ENCODE measurements at places on chromosomes 16 and 17.

DNA sequence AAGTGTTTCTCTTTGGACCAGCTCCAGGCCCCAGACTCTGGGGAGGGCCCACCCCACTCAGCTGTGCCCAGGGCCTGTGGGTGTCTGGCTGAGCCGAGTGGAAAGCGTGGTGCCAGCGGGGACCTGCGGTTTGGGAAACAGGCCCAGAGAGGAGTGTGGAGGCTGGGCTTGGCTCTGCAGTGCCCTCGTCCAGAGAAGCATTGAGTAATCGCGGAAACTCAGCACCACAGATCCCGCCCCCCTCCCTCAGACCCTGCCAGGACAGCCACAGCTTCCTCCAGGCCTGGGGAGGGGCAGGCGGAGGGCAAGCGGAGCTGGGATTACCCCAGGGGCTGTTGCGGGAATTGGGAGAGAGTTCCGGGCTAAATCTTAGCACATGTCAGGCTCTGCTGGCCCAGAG, 14.6 kb upstream of the PITPNA start:
- no peak for DNase-seq

GRCh38 chr16:7513429-7513828, 180.8 kb downstream of the RBFOX1 start:
- no peak for DNase-seq

DNA sequence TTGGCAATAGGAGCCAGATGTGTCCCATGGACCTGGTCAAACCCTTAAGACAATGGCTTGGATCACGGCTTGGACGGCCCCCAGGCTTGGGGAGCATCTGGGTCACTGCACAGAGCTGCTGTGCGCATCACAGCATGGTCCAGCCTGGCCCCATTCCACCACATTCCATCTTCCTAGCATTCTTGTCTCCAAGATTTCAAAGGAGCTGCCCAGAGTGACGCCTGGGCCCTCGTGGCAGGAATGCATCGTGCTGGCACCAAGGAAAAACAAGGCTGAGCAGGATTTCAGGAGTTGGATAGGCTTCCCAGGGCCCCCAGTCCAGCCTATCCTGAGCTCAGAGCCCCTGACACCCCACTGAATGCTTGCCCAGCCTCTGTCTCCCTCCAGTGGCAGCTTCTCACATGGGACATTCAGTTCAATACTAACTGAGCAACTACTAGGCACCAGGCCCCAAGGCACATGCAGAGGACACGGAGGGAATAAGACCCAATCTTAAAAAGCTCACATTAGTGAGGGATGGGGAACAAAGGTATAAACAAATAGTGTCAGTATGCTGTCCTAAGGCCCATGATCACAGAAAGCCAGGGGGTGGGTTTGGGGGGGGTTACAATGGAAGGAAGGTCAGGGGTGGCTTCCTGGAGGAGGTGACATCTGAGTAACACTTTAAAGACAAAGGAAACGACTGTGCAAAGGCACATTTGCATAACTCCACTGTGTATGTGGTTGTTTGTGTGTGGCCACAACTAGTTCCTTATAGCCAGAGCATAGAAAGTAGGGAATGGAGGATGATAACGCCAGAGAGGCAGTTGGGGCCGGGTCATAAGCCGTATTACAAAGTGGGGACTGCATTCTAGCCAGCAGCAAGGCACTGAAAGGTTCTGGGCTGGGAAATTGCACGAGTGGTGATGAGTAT, 34.1 kb downstream of the TK2 start:
- no peak for DNase-seq

- peak; percentile 84 for DNase-seq
These were observed at the start of gene DBF4B for GRCh38 chr17:44708401-44709263. Gene DBF4B (plus strand): TSS chr17:44708665. CDS start chr17:44708821, 156 bp downstream.

DNA sequence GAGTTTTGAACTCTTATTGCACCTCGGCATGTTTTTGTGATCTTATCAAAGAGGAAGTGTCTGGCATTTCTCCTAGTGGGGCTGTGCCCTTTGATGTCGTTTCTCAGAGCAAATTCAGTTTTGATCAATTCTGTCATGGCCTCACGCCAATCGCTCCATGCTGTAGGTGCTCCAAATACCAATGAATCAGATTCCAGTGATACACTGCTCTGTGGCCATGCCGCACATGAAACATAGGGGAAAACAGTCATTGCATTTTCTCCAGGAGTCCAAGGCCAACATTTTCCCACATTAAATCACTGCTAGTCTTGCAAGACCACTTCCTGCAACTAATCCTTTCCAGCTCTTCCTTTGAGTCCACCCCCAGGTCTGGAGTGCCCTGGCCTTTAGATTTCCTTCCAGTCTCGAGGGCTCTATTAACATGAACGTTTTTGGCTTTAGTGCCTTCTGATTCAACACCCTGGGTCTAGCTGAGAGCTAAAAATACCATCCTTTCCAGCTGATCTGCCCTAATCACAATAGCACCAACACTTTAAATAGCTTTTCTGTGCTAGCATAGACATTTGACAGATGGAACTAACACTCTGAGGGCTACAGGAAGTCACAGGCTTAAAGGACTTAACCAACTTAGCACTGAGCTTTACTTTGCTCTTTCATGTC, 18.2 kb upstream of the RASL10B start:
- no peak for DNase-seq

DNA sequence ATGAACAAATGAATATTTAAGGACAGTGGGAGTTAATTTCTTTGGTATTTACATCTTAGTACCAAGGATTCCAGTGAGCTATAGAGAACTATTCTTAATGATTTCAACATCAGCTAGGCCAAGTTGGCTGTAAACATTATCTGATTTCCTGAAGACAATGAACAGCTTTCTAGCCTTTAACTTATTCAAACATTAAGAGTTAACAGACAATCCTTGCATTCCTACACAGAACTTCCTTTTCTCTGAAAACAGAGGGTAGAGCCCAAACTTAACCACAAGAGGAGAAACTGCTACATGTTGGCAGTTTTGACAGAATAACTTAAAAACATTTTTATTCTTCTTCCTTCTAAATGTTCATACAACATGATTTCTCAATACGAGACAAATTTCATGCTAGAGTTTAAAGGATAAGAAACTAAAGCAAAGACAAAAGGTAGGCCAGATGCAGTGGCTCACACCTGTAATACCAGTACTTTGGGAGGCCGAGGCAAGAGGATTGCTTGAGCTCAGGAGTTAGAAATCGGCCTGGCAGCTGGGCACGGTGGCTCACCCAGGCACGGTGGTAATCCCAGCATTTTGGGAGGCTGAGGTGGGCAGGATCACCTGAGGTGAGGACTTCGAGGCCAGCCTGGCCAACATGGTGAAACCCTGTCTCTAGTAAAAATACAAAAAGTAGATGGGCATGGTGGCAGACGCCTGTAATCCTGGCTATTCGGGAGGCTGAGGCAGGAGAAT, 4.4 kb downstream of the CRLF3 start:
- DNase-seq: no peak

DNA sequence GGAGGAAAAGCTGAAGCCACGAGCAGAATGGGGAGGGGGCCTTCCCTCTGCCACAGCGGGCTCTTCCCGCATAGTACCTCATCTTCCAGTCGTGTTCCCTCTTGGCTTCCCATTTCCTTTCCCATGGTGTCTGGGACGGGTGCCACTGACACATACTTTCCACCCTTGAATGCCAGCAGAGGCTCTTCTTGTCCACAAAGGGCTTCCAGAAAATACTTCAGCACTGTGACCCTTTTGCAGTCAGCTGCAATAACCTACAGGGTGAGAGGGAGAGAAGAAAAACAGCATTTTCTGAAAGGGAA, 30.7 kb downstream of the HIC1 start:
- DNase-seq: no peak

DNA sequence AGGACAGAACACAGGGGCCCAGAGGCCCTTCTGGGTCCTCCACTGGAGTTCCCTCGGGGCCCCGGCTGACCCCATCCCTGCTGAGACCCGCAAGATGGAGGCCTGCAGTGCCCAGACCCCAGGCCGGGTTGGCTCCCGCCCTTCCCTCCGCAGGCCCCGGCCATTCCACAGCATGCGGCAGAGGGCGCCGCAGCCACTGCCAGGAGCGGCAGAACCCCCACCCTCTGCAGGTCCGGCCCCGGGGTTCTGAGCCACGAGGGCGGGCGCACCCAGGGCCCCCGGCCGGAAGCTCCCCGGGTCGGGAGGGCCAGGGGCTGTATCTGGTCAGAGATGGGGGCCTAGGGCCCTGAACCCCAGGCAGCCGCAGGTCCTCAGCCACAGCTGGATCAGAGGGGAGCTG, 2.4 kb upstream of the PERCC1 start:
- DNase-seq: peak; percentile 40

- no peak for DNase-seq
These were observed 104.7 kb upstream of the CDH5 start for GRCh38 chr16:66261826-66262225.

DNA sequence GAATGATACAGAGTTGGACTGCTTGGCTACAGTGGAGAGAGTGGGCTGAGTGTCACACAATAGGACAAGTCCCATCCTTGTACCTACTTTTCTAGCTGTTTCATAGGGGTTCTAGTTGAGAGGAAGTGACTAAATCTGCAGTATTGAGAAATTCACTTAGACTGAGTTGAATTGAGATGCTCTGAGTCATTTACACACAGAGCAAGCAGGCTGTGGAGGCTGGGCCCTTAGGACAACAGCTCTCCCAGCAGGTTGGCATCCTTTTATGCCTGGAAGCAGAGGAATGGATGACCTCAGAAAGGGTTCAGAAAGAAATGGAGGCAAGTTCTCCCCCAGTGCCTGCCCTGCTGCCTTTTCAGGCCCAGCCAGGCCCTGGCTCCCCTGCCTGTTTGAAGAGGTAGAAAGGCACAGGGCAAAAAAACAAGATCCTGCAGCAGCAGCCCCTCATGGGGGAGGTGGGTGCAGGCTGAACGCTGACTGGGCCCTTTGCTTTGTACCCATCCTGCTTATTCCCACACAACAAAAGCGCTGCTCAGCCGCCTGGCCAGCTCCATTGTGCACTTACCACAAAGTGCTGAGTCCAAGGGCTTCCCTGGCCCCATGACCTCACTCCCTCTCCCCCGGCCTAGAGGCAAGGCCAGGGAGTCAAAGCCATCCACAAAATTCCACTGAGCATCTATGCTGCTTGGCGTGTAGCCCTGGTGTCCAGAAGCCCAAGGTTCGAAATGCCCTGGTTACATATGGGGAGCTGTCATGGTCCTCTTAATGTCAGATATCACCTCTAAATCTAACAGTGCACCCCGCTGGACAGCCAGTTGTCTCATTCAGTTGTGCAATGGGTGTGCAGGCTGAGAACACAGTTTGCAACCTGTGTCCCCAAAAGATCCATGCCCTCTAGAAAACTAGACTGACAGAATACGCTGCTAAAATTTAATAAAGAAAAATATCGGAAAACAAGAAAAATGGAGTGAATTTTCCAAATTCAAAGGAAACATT, 5.4 kb upstream of the CRYBA1 start:
- no peak for DNase-seq

GRCh38 chr17:79835470-79835899, 3.8 kb downstream of the CBX4 start:
- DNase-seq: no peak

GRCh38 chr17:78356101-78356713, 3.7 kb downstream of the SOCS3 start:
- DNase-seq: peak; percentile 78

- DNase-seq: no peak
These were observed 155.8 kb downstream of the CYB561 start for GRCh38 chr17:63290351-63290750.

- no peak for DNase-seq
These were observed 1.9 kb upstream of the TBC1D10B start for GRCh38 chr16:30372038-30372712.

GRCh38 chr16:48161906-48162305, 6.1 kb upstream of the ABCC12 start:
- no peak for DNase-seq

- DNase-seq: no peak
These were observed 4.6 kb upstream of the GAN start for GRCh38 chr16:81310045-81310644.

DNA sequence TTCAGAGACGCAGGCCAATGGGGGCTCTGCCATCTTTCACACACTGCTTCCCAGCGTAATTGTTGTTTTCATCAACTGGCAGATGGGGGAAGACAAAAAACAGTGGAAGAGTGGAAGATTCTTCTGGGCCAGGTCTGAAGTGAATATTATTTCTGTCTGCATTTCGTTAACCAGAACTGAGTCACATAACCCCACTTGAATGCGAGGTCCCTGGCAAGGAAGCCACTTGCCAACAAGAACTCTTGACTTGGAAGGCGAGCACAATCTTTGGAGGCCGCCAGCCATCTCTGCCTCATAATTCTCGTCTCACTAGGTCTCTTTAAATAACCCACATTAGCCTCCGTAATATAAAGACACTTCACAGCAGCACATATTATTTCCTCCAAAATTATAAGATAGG, 75.4 kb downstream of the CYB561 start:
- DNase-seq: no peak

DNA sequence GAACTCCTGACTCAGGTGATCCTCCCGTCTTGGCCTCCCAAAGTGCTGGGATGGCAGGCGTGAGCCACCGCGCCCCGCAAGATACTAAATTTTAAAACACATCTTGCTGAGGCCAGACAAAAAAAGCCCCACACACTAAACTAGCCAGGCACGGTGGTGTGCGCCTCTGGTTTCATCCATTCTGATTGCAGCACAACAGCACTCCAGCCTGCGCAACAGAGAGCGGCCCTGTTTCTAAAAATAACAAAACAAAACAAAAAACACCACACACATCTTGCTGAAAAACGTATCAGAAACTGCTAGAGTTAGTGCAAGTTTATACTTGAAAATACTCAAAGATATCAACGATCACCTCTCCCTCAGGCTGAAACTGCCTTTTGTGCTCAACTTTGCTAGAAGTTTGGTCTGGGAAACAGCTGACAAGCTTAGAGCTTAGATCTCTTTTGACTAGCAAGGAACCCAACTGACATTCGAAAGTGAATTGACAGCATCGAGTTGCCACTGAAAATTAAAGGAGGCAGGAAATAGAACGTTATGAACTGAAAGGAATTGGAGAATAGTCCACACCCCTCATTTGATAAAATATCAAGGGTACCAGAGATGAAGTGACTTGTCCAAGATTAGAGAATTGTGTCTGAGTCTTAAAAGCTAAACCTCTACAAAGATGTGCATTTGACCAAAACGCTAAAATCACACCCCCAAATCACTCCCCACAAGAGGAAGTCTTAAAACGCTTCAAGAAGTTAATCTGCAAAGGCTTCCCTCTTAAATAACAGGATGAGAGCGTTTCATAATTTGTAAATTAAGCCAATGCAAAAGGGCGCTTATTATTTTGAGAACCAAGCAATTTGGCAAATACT, 908 bp downstream of the COG4 start:
- no peak for DNase-seq

DNA sequence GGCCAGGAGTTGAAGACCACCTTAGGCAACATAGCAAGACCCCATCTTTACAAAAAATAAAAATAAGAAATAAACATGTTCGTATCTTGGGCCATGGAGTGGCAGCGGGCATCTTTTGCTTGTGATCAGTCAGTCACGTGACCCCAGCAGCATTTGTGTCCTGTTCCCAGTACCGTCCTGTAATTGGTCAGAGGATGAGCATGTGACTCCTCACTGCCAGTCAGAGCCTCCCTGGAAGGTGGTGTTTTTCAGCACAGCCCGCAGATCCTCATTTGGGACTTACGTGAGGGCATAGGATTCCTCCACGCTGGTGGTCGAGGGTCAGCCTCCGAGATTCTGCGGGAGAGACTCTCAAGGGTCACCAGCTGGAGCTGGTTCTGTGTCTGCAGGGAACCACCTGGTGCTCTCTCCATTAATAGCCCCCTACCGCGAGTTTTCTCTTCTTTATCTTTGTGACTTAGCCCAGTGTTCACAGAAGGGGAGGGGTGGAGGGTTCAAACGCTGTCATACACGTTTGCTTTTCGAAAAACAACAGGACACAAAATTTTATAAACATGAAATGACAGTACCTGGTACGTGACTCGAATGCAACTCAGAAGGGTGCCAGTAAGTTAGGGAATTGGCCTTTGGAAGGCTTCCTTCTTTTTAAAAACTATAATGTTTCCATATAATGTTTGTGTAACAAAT, 17.2 kb downstream of the MRC2 start:
- no peak for DNase-seq

GRCh38 chr17:34736611-34737010, 157.2 kb downstream of the TMEM132E start:
- no peak for DNase-seq
